ENCODE measurements at places on chromosomes 2 and 18.

- DNase-seq, result no peak
Measured at GRCh38 chr2:106867196-106867953, 18.6 kb downstream of the ST6GAL2 start.

DNA sequence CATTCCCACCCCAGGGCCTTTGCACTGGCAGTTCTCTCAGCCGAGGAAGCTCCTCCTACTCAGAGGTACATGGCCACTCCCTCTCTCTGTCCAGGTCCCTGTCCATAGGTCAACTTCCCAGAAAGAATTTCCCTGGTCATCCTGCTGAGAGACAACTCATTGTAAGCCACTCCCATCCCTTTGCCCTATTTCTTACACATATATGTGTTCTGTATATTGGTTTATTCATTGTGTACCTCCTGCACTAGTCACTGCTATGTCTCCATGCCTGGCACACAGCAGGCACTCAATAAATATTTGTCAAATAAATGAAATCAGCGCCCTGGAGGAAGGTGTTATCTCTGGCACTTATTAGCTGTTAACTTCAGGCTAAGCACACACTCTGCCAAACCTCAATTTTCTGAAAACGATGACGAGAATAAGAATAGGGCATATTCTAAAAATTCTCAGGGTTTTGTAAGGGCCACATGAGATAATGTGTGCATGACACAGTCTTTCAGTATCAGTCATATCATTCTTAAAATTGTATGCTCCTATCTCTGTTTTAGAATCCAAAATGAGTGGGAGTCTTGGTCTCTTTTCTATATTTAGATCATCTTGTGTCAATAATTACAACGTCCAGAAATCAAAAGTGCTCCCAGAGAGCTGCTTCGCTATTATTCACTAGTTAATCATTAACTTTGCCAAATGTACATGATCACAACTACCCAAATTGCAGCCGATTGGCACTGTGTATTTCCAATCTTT lies 198.0 kb downstream of the ALK start:
- DNase-seq, result no peak

GRCh38 chr2:47528455-47528854 lies 125.5 kb downstream of the MSH2 start:
- DNase-seq, result no peak

GRCh38 chr2:208062113-208062512 lies 36.8 kb upstream of the PLEKHM3 start:
- DNase-seq, result no peak

DNA sequence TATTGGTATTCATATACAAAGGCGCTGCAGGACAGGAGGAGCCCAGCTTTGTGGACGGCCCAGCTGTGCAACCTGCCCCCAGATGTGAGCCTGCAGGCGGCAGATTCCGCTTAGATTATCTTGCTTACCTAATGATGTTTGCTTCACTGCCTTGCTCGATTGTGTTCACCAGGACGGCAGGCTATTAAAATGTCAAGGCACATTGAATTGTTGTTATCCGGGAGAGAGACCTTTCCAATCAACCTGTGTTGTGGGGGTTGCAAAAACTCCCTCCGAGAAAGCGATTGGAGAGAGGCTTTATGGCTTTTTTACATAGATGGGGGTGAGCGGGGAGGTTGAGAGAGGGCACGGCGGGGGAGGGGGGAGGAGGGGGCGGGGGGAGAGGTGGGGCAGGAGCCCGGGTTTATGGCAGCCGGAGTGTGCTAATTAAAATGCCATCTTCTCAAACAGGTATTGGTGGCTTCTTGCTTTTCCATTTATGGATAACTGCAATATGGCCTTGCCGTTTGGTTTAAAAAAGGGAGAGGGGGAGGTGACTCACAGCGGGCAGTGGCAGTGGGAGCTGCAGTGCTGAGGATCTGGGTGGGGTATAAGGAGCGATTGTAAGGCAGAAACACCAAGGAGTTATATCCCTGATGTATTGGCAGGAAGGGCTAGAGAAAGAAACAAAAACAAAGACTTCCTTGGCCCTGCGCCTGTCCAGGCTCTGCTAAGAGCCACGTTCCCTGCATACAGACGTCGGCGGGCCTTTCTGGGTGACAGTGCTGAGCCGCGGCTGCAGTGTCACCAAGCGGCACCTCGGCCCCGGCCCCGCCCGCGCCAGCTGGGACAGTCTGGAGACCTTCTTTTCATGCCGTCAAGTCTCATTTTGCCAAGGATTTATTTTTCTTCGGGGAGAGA lies 97.2 kb downstream of the INSIG2 start:
- peak; percentile 70 for DNase-seq

DNA sequence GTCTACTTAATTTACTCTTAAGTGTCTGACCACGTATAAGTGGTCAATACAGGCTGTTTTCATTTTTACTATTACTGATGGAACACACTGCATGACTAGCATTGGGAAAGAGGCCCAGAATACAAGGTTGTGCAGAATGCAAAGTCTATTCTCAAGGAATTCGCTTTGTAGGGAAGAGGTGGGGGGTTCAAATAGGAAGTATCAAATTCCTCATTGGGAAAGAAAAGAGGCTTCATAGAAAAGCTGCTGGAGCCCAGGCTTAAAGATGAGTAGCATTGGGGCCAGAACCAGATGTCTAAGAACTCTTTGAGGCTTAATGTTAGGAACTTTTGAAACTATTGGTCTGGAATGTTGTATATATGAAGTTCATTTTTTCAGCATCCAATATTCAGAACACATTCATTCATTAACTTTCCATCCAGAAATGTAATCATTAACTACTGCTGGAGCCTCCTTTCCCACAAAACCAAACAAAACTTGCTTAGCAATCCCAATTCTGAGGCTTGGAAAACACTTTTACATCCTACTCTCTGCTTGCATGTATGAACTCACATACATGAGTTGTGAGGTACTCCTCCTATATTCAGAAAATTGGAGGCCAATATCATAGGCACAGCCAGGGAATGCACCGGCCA lies 994 bp upstream of the LRATD1 start:
- DNase-seq, result no peak

DNA sequence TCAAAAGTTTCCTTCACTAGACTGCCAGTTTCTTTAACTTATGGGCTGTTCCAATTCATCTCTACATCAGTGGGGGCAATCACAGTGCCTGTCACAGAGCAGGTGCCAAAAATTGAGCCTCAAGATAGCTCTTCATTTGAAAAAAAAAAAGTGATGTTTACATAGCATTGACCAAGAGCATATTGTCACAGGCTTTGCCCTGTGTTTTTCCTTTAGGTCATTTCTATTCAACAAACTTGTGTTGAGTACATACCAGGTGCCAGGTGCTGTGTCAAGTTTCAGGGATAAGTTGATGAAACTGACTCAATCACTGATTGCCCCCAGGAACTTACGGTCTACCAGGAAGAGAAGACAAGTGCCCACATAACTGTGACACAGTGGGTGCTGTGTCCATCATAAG lies 22.2 kb upstream of the NT5C1B start:
- DNase-seq, result no peak

- no peak for DNase-seq
Measured at GRCh38 chr2:135741043-135741394, 636 bp upstream of the UBXN4 start.

DNA sequence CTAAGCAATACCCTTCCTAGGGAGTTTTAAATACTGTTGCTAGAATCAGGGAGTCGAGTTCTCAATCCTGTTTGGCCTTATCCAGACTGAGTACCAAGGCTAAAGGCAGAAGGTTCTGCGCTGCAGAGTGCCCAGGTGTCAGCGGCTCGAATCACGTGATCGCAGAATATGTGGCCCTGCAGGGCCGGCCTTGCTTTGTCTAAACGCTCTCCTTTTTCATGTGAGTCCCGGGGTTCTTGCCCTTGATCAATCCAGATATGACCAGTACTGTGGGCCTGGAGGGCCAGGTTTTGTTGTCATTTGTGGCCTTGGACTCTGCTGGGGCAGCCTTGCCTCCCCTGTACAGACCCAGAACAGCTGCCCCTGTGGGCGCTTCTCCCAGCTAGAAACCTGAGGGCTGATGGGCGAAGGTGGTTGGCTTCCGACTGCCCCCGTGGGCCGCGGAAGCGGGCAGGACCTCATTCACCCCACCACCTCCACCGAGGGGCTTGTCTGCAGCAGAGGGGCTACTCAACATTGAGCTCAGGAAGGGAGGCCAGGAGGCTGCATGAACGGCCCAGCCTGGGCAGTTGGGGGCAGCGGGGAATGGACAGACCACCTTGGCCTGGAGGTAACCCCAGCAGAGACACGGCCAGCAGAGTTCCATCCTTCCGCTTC lies 225.0 kb downstream of the ALPK2 start:
- DNase-seq, result no peak

GRCh38 chr18:9876212-9876866 lies 9.4 kb upstream of the TXNDC2 start:
- no peak for DNase-seq

DNA sequence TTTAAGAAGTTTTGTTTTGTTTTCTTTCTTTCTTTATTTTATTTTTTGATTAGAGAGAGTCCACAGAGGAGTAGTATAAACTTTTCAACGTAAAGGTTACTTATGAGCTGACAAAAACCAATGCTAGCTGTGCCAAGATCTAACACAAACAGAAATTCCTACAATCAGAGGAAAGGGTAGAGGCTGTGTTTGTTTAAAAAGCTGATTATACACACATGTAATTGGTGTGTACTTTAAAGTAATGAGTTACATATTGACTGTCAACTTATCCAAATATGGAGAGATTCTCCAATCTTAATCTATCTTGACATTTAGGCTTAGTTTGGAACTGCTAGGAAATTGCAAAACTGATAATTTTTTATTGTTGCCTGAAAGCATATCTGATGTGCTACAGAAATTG lies 63.7 kb upstream of the FAM110C start:
- no peak for DNase-seq

DNA sequence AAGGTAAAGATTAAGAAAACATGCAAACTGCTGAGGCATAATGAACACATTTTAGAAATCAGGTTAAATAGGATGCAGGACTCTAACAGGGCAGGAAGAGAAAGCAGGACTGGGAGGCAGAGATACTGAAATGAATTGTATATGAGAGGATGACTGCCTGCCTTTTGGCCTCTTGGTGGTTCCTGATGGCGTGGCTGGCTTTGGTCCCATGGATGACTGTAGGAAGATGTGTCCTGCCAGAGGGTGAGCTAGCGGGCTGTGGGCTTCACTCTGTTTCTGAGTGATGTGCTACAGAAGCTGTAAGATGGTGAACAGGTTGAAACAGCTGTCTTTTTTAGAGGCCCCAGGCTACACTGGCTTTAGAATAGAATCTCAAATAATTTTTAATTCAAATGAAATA lies 517.0 kb downstream of the SLC4A3 start:
- DNase-seq, result no peak

- DNase-seq, result no peak
Measured at GRCh38 chr2:155115846-155116245, 417.4 kb downstream of the KCNJ3 start.

- peak; percentile 46 for DNase-seq
Measured at GRCh38 chr2:106868275-106868674, 17.7 kb downstream of the ST6GAL2 start.

DNA sequence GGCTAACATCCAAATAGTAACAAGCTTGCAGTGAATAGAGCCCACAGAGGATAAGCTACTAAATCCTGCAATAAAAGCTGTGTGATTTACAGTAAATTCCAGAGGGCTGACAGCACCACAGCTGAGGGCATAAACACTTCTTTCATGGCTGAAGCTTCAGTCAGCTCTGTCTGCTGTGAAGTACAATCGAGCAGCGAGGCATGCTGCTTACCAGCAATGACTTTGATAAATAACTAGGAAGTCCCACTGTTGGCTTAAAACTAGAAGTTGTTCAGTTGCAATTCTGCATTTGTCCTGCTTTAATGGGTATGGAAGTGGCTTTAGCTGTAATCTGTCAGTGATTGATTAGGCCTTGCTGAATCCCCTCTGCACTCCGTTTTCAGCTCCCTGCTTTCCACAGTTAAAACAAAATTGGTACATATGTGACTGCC lies 65.2 kb upstream of the FIGN start:
- DNase-seq, result peak; percentile 31

DNA sequence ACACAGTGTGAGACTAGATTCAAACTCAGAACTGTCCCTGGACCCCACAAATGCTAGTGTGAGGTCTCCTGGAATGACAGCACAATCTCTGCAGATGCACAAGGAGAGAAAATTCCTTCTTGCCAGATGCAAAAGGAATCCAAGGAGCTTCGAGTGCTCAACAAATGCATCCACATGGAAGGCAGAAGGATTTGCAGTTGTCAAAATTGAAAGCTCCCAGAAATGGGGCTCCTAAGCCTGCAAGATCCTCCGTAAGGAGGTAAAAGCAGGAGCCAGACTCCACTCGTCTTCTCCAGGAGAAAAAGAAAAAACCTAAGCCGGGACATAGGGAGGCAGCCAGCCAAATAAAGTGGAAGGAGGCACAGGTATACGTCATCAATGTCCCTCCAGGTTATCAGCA lies 355.0 kb upstream of the KLHL29 start:
- no peak for DNase-seq

DNA sequence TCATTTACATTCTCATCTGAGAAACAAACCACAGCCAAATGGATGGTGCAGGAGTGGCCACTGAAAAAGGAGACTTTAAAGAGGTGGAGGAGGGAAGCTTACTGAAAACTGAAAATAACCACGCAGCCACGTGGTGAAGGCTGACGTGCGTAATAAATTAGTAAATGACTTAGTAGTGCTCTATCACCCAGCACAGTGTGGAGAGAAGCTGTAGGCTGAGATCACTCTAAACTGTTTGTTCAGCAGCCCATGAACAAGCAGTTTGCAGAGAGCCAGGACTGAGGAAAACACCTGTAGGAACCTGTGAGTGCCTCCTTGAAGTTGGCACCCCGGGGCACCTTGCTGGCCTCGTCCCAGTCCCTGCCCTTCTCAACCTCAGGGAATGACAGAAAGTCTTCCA lies 193.0 kb downstream of the TXNL1 start:
- DNase-seq, result no peak

DNA sequence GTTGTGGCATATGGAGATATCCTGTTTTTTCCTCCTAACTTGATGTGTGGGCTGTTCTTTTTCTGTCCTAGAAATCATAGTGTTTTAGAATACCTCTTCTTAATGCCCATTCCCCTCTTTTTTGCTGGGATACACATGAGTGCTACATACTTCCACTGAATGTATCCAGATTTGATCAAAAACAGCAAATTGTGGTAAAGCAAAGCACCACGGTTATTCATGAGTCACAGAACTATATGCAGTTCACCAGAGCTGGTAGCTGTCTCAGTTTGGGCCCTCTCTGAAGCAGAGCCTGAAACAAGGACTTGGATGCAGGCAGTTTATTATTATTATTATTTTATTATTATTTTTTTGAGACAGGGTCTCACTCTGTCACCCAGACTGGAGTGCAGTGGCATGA lies 69.9 kb upstream of the CTLA4 start:
- DNase-seq, result no peak

- DNase-seq, result peak; percentile 7
Measured at GRCh38 chr2:16077601-16078000, 137.3 kb downstream of the MYCN start.

All from NCI-H524 (cell line).